ENCODE measurements at places on chromosomes 7 and 10. TPM values are rescaled to one million over a fixed set of nuclear protein-coding genes. Genes with fewer than 3 reads are reported as not detected.

Gene KNDC1
- 0.94 TPM for total RNA-seq

Gene ANXA11
- 190 TPM for total RNA-seq

Gene ZNHIT1
- 76.2 TPM for total RNA-seq

Gene GIMAP8
- 6.1 TPM for total RNA-seq

DNA sequence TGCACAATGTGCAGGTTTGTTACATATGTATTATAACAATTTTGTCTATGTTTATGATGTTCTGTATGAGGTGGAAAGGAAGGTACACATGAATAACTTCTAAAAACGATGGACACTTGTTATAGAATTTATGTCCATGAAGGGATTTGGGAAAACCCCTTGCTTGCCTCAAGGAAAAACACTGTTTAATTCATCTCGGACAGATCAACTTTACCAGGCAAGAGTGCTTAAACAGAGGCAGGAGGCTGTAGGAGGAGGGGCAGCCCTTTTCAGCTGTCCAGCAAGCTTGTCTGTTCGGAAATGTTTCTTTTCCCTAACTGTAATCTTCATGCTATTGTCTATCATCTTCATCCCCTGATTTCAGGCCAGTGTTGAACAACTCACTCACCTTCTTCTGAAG lies 200.9 kb downstream of the CDC14C start:
- H3K27me3 ChIP-seq: no peaks in the 10 kb centered on the region
- no peak overlapping the region for H3K27ac ChIP-seq
- H3K36me3 ChIP-seq: no peaks in the 10 kb centered on the region
- no peak for ATAC-seq

DNA sequence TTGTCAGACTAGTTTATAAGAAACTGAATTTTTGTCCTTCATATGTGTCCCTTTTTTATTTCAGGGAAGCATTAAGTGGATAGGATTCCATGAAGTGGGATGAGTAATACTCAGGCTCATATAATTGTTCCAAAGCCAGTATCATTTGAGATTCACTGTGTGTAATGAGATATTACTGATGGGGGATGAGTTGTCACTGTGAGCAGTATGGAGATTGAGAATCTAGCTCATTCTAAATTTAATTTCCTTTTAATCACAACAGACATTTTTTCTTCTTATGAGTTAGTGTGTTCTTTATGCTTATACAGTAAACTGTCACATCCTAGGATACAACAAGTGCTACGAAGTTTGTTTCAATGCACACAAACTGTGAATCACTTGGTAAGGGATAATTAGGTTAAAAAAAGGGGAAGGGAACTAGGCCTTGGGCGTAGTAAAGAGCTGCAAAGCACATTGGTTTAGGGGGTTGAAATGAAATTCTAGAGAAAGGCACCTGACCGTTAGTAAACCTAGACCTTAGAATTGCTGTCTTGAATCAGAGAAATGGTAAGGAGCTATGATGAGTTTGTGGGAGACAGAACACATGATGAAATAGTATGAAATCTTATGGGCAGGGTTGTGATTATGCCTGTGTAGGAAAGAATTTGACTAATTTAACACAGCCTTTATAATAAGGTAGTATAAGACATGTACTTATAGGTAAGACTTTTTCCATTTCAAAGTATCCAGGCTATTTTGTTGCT lies 153.4 kb downstream of the MLLT10 start:
- no peak overlapping the region for H3K4me3 ChIP-seq
- no peaks in the 10 kb centered on the region for H3K4me1 ChIP-seq
- no peaks in the 10 kb centered on the region for H3K27me3 ChIP-seq
- peaks cover 14% of the 10 kb centered on the region for H3K36me3 ChIP-seq

GRCh38 chr10:124600051-124600880 lies 138.6 kb downstream of the LHPP start:
- no peak overlapping the region for H3K27ac ChIP-seq
- no peak for ATAC-seq

- ATAC-seq: no peak
- no peaks in the 10 kb centered on the region for H3K4me1 ChIP-seq
- no peak overlapping the region for H3K27ac ChIP-seq
Observed at GRCh38 chr10:33801705-33802104, 467.2 kb upstream of the NRP1 start.

DNA sequence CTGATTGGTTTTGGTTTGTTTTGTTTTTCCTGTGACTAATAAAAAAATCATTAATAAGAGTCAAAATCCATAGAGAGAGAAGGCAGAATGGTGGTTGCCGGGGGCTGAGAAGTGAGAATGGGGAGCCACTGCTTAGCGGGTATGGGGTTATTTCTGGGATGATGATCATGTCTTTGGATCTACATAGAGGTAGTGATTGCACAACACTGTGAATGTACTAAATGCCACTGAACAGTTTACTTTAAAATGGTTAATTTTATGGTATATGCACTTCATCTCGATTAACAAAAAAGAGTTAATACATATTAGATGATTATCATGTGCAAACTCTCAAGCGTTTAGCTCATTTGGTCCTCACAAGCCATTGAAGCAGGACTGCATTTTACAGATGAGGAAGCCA lies 342.9 kb downstream of the ELMO1 start:
- H3K4me3 ChIP-seq: no peak overlapping the region
- H3K36me3 ChIP-seq: no peaks in the 10 kb centered on the region
- no peak overlapping the region for H3K27ac ChIP-seq
- peaks cover 40% of the 10 kb centered on the region for H3K4me1 ChIP-seq
- no peak for ATAC-seq

GRCh38 chr7:38284553-38284952 lies 11.1 kb upstream of the TARP start:
- no peak for ATAC-seq
- H3K4me3 ChIP-seq: no peak overlapping the region
- H3K4me1 ChIP-seq: no peaks in the 10 kb centered on the region
- no peaks in the 10 kb centered on the region for H3K27me3 ChIP-seq

- H3K4me1 ChIP-seq: no peaks in the 10 kb centered on the region
- ATAC-seq: no peak
- no peak overlapping the region for H3K27ac ChIP-seq
Observed at GRCh38 chr10:48612236-48612943, 7.5 kb upstream of the ARHGAP22 start.

- no peaks in the 10 kb centered on the region for H3K4me1 ChIP-seq
- no peak overlapping the region for H3K4me3 ChIP-seq
- no peaks in the 10 kb centered on the region for H3K27me3 ChIP-seq
Observed at GRCh38 chr7:75599244-75599781, 107.2 kb downstream of the SPDYE5 start.

- H3K27me3 ChIP-seq: no peaks in the 10 kb centered on the region
- peaks cover 21% of the 10 kb centered on the region for H3K4me1 ChIP-seq
- no peak overlapping the region for H3K27ac ChIP-seq
- no peaks in the 10 kb centered on the region for H3K36me3 ChIP-seq
- H3K4me3 ChIP-seq: no peak overlapping the region
Observed at GRCh38 chr10:11086177-11086840, 68.6 kb downstream of the CELF2 start.

DNA sequence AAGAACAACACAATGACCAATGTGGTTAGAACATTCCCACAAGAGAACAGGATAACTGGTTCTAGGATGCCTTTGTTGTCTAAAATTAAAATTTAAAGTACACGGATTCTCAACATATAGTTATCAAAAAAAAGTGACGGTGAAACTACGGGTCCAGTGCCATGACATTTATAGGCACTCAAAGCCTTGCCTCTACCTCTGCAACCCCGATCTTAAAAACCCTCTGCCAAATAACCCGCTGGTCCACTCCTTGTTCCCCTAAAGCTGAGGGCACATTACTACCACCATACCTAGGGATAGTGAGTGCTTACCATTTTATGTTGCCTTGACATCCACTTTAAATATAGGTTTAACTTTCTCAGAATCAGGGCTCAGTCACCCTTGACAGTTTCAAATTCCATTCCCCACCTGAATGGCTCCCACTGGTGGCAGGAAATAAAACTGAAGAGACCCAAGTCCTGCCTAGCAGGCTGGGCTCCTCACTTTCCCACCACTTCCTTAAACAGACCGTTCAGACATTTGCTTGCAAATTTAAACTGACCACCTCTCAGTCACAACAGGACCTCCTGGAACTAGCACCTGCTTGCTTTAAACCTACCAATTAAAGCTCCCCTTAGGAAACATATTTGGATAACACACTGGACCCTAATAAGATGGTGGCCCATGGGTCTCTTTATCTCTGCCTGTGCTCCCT lies 169.9 kb upstream of the ASAH2 start:
- no peaks in the 10 kb centered on the region for H3K36me3 ChIP-seq
- no peaks in the 10 kb centered on the region for H3K27me3 ChIP-seq
- ATAC-seq: no peak
- H3K4me1 ChIP-seq: no peaks in the 10 kb centered on the region
- no peak overlapping the region for H3K4me3 ChIP-seq
- no peak overlapping the region for H3K27ac ChIP-seq

- H3K4me1 ChIP-seq: no peaks in the 10 kb centered on the region
- H3K36me3 ChIP-seq: no peaks in the 10 kb centered on the region
- peak; percentile 50 for ATAC-seq
- H3K27me3 ChIP-seq: peaks cover 14% of the 10 kb centered on the region
- H3K4me3 ChIP-seq: peak overlapping the region; percentile 86
Observed at GRCh38 chr10:117374506-117375359, 507 bp downstream of the PDZD8 start.

GRCh38 chr10:95339863-95340262 lies 49.1 kb upstream of the PDLIM1 start:
- ATAC-seq: no peak
- H3K4me1 ChIP-seq: peaks cover 8% of the 10 kb centered on the region
- H3K4me3 ChIP-seq: no peak overlapping the region
- no peaks in the 10 kb centered on the region for H3K27me3 ChIP-seq
- H3K36me3 ChIP-seq: peaks cover 99% of the 10 kb centered on the region

DNA sequence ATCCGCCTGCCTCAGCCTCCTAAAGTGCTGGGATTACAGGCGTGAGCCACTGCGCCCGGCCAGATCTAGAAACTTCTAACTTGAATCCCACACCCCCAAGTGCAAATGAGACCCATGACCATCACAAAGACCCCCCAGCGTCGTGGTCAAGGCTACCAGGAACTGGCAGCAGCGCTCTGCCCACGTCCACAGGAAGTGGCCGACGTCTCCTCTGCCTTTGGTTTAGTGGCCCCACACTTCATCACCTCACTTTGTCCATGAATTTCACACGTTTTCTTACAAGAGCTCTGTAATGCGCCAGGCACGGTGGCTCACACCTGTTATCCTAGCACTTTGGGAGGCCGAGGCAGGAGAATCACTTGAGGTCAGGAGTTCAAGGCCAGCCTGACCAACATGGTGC lies 53.5 kb upstream of the TNRC18 start:
- H3K27ac ChIP-seq: no peak overlapping the region
- H3K4me3 ChIP-seq: no peak overlapping the region
- H3K27me3 ChIP-seq: no peaks in the 10 kb centered on the region
- ATAC-seq: no peak

Data from gastroesophageal sphincter (tissue), 4 donors.